ENCODE measurements at places on chromosomes 11 and 22. TPM values are rescaled to one million over a fixed set of nuclear protein-coding genes. Genes with fewer than 3 reads are reported as not detected.

GRCh38 chr11:108498816-108499408 is 728 bp upstream of the POGLUT3 start:
- peak overlapping the region; percentile 90 for H3K4me3 ChIP-seq
- H3K27me3 ChIP-seq: no peaks in the 10 kb centered on the region
- DNase-seq: no peak
- peak overlapping the region; percentile 98 for H3K27ac ChIP-seq
- no peaks in the 10 kb centered on the region for H3K4me1 ChIP-seq

GRCh38 chr11:14645985-14646900 is 2.6 kb downstream of the PDE3B start:
- H3K4me3 ChIP-seq: no peak overlapping the region
- no peak for DNase-seq
- no peaks in the 10 kb centered on the region for H3K4me1 ChIP-seq
- H3K27ac ChIP-seq: no peak overlapping the region
- H3K36me3 ChIP-seq: no peaks in the 10 kb centered on the region

DNA sequence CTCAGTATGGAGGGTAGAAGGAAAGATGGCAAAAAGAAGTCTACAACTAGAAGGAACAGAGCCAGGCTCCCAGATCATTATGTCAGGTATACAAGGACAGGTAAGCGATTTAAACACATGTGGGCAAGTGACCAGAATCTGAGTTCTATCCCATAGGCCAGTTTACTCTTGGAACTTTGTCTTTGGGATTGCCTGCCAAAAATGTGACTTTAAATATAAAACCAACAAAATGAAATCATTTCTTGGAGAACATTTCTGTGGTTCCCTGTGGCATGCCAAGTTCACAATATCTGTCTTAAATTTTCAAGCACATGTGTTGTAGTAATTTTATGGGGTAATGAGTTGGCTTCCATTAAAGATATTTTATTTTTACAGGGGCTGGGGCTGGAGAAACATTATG is 141.0 kb downstream of the SLC17A6 start:
- no peak overlapping the region for H3K4me3 ChIP-seq
- H3K36me3 ChIP-seq: no peaks in the 10 kb centered on the region
- H3K4me1 ChIP-seq: no peaks in the 10 kb centered on the region
- no peaks in the 10 kb centered on the region for H3K27me3 ChIP-seq

DNA sequence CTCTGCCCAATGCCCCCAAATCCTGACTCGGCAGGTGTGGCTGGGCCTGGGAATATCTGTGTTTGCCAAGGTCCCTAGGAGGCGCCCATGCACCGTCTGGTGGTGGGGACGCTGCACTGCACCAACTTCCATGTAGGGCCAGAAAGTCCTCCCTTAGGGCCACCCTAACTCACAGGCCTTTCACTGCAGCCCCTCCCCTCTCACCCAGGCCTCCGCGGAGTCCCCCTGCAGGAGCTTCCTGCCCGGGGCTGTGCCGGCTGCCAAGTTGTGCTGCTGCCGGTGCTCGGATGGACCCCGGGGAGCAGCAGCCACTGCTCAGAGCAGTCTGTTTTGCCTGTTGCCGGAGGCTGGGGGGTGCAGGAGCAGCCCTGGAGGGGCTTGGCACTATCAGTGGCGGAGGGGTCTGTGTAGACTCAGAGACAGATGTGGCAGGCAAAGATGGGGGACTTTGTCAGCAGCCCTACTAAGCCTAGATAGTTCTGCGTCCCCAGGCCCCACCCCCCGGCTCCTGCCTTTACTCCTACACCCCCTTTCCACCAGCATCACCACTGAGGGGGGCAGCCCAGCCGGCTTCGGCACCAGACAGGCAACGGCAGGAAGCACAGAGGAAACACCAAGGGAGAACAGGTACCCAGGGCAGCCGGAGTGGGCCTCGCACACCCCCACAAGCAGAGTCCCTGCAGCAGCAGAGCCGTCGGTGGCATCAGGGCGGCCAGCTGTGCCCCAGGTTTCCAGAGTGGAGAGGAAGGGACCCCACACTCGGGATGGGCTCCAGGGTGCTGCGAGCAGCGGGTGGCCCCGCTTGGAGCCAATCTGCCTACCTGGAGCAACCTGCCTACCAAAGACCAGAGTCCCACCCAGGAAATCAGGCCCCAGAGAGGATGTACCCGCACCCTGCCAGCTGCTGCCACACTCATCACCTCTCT is 124.3 kb downstream of the TRIM29 start:
- H3K36me3 ChIP-seq: no peaks in the 10 kb centered on the region
- DNase-seq: no peak
- no peaks in the 10 kb centered on the region for H3K27me3 ChIP-seq
- H3K4me1 ChIP-seq: peaks cover 7% of the 10 kb centered on the region
- no peak overlapping the region for H3K4me3 ChIP-seq
- H3K27ac ChIP-seq: no peak overlapping the region

DNA sequence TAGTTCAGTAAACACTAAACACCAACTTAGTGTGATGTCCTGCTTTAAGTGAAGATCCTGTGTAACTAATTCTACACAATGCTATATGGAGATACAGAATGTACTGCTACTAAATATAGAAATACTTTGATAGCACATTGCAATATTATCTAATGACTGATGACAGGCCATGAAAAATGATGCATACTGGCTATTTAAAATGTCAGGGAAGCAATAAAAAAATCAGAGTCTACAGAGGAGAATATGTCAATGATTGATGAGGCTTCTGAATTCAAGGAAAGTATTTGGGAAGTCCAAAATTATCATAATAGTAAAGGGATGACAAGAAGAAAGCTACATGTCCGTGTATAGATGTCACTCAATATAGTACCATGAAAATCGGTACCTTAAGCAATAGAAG is 55.3 kb downstream of the GUCY1A2 start:
- H3K27ac ChIP-seq: no peak overlapping the region
- H3K36me3 ChIP-seq: no peaks in the 10 kb centered on the region
- H3K27me3 ChIP-seq: no peaks in the 10 kb centered on the region
- peaks cover 14% of the 10 kb centered on the region for H3K4me1 ChIP-seq

GRCh38 chr11:35515224-35515623 is 10.2 kb downstream of the PAMR1 start:
- H3K27ac ChIP-seq: no peak overlapping the region

DNA sequence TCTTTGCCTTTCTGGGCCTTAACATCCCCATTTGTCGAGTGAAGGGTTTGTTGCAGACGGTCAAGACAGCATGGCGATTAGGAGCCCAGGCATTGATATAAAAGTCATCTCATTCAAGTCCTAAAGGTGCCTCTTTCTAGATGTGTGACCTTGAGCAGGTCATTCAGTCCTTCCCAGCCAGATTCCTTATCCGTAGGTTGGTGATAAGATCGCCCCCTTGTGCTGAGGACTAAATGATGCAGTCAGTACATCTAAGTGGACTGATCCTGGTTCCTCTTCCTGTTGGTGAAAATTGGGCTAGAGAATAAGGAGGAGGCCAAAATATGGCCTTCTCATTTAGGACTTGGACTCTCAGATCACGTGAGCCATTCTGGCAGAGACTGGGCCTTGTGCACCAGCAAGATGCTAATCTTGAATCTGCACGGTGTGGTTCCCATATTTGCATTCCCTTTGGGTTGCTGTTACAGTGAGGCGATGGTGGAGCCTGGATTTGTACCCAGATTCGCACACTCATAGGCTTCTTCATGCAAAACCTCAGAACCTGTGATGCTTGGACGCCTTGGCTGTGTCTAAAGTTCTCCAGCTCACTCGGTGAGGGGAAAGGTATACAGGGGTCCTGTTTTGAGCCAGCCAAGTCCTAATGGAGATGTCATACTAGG is 156.8 kb downstream of the MYO18B start:
- no peaks in the 10 kb centered on the region for H3K4me1 ChIP-seq
- H3K4me3 ChIP-seq: no peak overlapping the region
- no peaks in the 10 kb centered on the region for H3K27me3 ChIP-seq

- no peaks in the 10 kb centered on the region for H3K36me3 ChIP-seq
- DNase-seq: no peak
- H3K4me3 ChIP-seq: no peak overlapping the region
- H3K27me3 ChIP-seq: no peaks in the 10 kb centered on the region
- H3K4me1 ChIP-seq: no peaks in the 10 kb centered on the region
- H3K27ac ChIP-seq: peak overlapping the region; percentile 7
Observed at GRCh38 chr22:48749555-48750227, 1078.0 kb downstream of the BRD1 start.

GRCh38 chr11:61007383-61007955 is 36.0 kb downstream of the CD6 start:
- H3K4me1 ChIP-seq: no peaks in the 10 kb centered on the region
- H3K27ac ChIP-seq: no peak overlapping the region
- peak overlapping the region; percentile 51 for H3K4me3 ChIP-seq
- no peaks in the 10 kb centered on the region for H3K36me3 ChIP-seq

- H3K27ac ChIP-seq: peak overlapping the region; percentile 77
- H3K27me3 ChIP-seq: no peaks in the 10 kb centered on the region
- peaks cover 2% of the 10 kb centered on the region for H3K4me1 ChIP-seq
- H3K36me3 ChIP-seq: no peaks in the 10 kb centered on the region
Observed at GRCh38 chr11:126083829-126084607, 21.4 kb upstream of the CDON start.

GRCh38 chr11:112806256-112806655 is 155.0 kb upstream of the NCAM1 start:
- H3K4me1 ChIP-seq: no peaks in the 10 kb centered on the region
- no peak overlapping the region for H3K27ac ChIP-seq
- no peaks in the 10 kb centered on the region for H3K36me3 ChIP-seq
- no peak for DNase-seq

DNA sequence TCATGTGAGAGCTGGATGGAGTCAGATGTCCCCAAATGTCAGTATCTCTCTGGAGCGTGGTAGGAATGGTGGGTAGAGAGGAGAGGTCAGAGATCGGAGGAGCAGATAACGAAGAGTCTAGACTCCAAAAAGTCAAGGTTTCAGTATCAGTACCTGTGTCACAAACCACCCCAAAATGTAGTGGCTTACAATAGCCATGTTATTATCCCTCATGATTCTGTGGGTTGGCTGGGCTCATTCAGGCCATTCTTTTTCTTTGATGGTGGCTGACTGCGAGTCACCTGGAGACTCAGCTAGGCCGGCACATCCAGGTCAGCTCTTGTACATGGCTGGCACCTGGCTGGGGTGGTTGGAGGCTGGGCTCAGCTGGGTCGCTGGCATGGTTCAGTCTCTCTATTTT is 7.3 kb upstream of the SSTR3 start:
- peaks cover 24% of the 10 kb centered on the region for H3K27me3 ChIP-seq
- peaks cover 7% of the 10 kb centered on the region for H3K4me1 ChIP-seq
- H3K4me3 ChIP-seq: no peak overlapping the region
- DNase-seq: no peak

- H3K36me3 ChIP-seq: no peaks in the 10 kb centered on the region
- H3K27me3 ChIP-seq: no peaks in the 10 kb centered on the region
- DNase-seq: peak; percentile 81
- H3K4me1 ChIP-seq: no peaks in the 10 kb centered on the region
Observed at GRCh38 chr11:36509694-36510593, at the start of gene TRAF6. Gene TRAF6 (minus strand): TSS chr11:36510272. CDS start chr11:36501515, 8,757 bp downstream.

- H3K4me3 ChIP-seq: no peak overlapping the region
- H3K4me1 ChIP-seq: no peaks in the 10 kb centered on the region
- DNase-seq: no peak
Observed at GRCh38 chr22:25880524-25880923, 138.5 kb downstream of the MYO18B start.

DNA sequence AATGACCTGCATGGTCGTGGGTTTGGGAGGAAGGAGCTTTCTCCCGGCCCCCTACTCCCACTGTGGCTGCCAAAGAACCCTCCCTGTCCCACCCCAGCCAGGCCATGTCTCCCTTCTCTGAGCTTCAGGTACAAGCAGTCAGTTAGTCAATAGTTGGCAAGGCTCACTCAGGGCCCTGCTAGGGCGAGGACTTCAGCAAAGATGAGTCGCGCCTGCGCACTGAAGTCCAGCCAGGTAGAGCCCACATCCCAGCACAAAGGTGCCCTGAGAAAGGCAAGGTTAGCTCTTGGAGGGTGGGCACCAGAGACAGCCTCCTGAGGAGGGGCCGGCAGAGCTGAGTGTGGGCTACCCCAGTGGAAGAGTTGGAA is 11.1 kb downstream of the C11orf86 start:
- no peak overlapping the region for H3K4me3 ChIP-seq
- DNase-seq: no peak
- H3K27me3 ChIP-seq: no peaks in the 10 kb centered on the region
- H3K4me1 ChIP-seq: peaks cover 7% of the 10 kb centered on the region

GRCh38 chr11:69215784-69216415 is 60.2 kb downstream of the SMIM38 start:
- DNase-seq: no peak
- H3K4me1 ChIP-seq: no peaks in the 10 kb centered on the region
- H3K27ac ChIP-seq: no peak overlapping the region
- H3K4me3 ChIP-seq: no peak overlapping the region
- no peaks in the 10 kb centered on the region for H3K27me3 ChIP-seq
- H3K36me3 ChIP-seq: no peaks in the 10 kb centered on the region

CRYAB gene
- 587 TPM for total RNA-seq

NFAM1 gene
- 2.1 TPM for total RNA-seq

SEPTIN3 gene
- total RNA-seq: 29.1 TPM

PTGDR2 gene
- 2.4 TPM for total RNA-seq

UBQLNL gene
- 3.7 TPM for total RNA-seq

C22orf23 gene
- 0.21 TPM for total RNA-seq

DEPDC7 gene
- 9.0 TPM for total RNA-seq

SCARF2 gene
- total RNA-seq: 50.9 TPM

MYO18B gene
- under 0.01 TPM for total RNA-seq

Data from tibial nerve (tissue), 4 donors.